Fibroblast of skin of left quadriceps (primary cell): ENCODE measurements at places on chromosomes 6 and 20.
A peak's percentile ranks its signal among the peaks of the same experiment; 100 is the strongest.

GRCh38 chr6:166112580-166112979, 55.1 kb downstream of the TBXT start:
- DNase-seq, result peak; percentile 22

GRCh38 chr6:44110005-44110676, 17.1 kb downstream of the MRPL14 start:
- DNase-seq, result no peak

GRCh38 chr6:15793288-15793687, 130.5 kb upstream of the DTNBP1 start:
- DNase-seq, result peak; percentile 58

DNA sequence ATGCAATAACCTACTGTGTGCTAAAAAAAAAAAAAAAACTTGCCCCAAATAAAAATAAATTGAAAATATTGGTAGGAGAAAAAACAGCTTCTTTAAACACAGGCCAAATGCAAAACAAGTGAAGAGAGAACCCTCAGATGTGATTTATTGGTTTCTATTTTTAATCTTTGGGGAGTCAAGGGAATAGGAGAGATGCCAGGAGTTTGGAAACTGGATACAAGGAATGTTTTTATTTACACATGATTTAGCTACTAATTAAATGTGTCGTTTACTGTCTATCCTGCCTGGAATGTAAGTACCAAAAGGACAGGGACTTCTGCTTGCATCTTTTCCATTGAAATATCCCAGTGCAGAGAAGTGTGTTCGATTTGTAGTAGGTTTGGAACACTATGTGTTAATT, 810.7 kb downstream of the MAFB start:
- DNase-seq, result no peak

DNA sequence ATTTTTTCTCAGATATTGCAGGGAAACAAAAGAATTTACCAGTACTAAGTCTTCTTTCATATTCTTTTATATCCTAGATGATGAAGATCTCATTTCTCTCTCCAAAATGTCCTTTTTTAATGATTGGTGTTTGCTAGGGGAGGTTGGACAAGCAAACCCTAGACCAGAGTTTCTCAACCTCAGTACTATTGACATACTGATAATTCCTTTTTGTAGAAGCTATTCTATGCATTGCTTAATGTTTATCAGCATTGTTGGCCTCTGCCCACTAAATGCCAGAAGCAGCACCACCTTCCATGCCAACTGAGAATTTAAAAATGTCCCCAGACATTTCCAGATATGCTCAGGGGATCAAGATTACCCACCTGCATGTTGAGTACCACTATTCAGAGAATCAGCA, 14.4 kb upstream of the TFAP2B start:
- no peak for DNase-seq

DNA sequence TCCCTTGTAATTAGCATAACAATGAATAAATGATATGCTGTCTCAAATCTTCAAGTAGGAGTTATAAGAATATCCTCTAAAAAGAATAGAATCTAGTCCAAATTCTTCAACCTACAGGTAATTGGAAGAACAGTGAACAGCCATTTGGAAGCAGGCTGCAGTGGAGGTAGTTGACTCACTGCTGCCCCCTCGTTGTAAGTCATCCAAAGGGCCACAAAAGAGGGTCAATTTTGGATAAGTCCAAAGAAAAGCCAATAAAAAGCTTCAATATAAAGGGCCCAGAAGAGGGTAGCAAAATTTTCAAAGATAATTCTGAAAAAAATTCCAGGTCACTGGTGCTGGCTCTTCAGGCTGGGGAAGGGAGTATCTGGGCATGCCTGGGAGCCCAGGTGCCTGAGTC, 60.8 kb upstream of the SSTR4 start:
- no peak for DNase-seq

GRCh38 chr6:10465629-10466499, 51.0 kb upstream of the TFAP2A start:
- no peak for DNase-seq

DNA sequence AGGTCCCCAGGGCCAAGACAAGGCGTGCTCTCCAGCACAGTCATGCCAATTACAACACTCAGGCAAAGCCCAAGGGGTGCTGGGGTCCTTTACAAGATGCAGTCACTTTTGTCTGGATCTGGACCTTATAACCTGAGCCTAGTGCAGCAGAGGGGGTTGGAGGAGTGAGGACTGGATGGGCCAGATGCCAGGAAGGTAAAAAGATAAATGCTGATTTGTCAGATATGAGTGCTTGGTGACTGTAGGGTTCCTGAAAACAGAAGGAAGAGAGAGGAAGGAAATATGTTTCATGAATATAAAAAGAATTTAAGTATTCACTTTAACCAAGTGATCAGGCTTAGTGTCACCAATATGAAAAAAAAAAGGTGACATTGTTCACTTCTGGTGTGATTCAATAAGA, 43.4 kb upstream of the TFAP2A start:
- no peak for DNase-seq

GRCh38 chr6:107565165-107565723, 75.3 kb downstream of the SOBP start:
- no peak for DNase-seq

DNA sequence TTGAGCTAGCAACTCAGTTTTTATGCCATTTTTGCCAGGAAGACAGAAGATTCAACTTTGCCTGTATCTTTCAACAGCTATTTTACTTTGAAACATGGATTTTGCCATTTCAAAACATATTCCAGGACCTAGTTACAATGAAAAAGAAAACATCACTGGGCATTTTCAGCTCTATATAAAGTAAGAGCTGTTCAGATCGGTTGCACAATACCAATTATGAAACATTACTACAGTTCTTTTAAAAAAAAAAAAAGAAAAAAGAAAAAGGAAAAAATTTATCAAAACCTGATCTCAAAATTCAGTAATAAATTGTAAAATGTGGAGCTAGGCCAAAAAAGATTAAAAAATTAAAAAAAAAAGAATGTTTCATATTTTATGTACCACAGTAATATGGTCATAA, 15.6 kb downstream of the BCLAF1 start:
- DNase-seq, result no peak

DNA sequence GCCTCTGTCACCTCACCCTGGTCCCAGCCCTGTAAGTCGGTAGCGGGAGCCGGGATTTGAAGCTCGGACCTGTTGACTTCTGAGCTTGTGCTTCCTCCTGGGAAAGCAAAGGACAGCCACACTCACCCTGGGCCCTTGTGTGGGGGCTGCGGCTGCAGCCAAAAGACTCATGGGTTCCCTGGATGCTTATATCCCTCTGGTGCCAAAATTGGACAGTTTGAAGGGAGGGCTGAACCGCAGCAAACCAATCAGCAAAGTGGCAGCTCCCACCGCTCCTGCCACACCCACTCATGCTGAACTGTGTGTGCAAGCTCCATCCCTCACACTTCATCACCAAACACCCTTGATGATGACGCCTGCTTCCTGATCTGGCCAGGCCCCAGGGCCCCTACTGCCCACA, 3.9 kb upstream of the CCN5 start:
- DNase-seq, result no peak

DNA sequence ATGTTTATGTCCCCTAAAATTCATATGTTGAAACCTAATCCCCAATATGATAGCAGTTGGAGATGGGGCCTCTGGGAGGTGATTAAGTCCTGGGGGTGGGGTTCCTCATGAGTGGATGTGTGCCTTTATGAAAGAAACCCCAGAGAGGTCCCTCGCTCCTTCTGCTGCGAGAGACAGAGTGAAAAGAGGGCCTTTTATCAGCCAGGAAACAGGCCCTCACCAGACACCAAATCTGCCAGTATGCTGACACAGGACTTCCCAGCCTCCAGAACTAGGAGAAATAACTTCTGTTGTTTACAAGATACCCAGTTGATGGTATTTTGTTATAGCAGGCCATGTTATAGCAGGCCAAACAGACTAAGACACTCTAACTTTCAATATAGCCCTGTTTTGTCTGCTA, 100.9 kb upstream of the NFATC2 start:
- no peak for DNase-seq

- DNase-seq, result no peak
Observed at GRCh38 chr6:107786179-107786578, 37.9 kb downstream of the SCML4 start.

DNA sequence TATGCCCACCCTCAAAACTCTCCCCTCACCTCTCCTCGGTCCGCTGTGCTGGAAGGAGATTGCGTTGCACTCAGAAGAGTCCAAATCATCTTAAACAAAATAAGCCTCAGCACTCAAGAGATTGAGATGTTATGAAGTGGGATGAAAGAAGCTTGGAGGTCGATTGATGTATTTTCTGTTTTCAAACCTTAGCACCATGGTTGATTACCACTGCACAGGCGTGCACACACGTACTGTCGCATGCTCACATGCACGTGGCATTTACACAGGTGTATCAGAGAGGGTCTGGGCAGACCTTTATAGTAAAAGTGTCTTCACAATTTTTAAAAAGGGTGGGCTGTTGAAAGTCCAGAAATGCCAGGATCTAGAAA, 612 bp upstream of the AGPAT4 start:
- DNase-seq, result no peak

- no peak for DNase-seq
Observed at GRCh38 chr6:131572686-131573415, at the start of gene ARG1. Gene ARG1, plus strand, starts transcription at chr6:131573226. Its CDS starts 57 bp downstream, at chr6:131573283.

GRCh38 chr6:159646116-159646515, 46.9 kb downstream of the SOD2 start:
- peak; percentile 15 for DNase-seq

DNA sequence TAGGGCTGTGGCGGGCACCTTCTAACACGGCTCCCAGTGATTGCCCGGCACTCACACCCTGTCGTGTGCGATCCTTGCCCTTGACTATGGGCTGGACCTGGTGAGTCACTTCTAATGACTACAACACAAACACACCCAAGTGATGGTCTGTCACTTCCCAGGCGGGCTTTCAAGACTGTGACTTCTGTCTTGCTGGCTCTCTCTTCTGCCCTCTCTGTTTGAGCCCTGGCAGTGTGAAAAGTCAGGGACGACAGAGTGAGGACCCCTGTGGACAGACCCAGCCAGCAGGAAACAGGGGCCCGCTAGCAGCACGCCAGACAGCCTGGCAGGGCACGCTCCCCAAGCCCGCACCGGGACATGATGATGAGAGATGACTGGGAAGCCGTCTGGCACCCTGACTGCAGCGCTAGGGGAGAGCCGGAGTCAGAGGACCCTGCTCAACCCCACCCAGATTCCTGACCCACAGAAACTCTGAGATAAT, 43.0 kb downstream of the KIF16B start:
- no peak for DNase-seq

DNA sequence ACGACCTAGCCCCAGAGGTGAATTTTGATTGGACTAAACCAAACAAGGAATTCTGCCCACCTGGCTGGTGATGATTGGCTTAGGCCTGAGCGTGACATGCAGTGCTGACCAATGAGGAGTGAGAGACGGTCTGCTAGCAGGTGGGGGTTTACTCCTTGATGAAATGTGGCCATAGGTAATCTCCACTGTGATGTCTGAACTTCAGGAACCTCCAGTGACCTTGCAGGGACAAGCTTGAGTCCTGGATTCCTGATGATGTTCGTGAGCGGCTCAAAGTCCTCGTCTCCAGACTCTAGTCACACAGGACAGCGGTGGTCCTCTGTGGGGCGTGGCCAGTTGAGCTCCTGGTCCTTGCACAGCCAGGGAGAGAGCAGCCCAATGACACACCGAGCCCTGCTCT, 8.4 kb downstream of the VSX1 start:
- DNase-seq, result no peak

GRCh38 chr20:54598352-54598751, 123.0 kb downstream of the DOK5 start:
- DNase-seq, result no peak

DNA sequence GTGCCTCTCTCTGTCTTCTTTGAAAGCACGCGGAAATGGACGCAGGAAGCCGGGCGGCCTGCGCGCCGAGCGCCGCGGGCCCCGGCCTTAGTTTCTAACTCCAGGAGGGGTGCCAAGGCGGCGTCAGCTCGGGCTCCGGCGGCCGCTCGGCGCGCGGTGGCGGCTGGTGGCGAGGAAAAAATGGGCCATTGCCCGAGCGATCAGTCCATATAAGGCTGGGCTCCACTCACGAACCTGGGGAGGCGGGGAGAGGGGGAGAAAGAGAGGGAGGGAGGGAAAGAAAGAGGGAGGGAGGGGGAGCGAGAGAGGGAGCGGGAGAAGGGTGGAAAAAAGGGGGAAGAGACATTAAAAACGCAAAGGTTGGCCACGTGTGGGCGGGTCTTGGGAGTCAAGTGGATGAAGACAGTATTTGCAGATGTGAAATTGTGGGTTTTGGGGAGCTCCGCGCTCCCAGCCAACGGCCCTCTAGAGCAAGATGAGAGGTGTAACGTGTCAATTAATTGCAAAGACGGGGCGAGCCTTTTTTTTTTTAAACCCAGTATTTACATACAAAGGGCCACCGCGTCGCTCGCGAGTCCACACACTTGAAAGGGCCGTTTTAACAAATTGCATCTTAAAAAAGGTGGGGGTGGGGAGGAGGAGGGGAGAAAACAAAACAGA, at the start of gene NKX2-2:
NKX2-2 (minus strand) TSS at position 184 of the 660 bp plus-strand sequence. CDS start 395 bp downstream, outside the sequence.
- DNase-seq, result no peak

DNA sequence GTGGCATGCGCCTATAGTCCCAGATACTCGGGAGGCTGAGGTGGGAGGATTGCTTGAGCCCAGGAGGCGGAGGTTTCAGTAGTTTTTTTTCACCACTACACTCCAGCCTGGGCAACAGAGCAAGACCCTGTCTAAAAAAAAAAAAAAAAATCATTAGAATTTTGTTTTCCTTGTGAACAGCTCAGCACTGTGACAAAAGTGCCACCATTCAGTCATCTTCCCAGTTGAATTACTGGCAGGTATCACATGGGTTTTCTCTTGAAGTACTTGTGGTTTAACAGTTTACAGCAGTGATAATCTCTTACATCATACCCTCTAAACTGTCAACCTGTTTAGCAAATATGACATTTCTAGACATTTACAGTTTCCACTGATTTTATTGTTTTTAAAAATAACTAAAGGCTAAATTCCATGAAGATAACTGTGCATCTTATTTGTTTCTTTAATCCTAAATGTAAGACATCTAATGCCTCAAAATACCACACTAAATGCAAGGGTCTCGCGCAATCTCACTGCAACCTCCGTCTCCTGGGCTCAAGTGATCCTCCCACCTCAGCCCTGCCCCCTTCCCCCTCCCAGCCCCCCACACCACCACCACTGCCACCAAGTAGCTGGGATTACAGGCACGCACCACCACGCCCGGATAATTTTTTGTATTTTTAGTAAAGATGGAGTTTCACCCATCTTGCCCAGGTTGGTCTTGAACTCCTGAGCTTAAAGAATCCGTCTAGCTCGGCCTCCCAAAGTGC, 7.0 kb downstream of the TRPC4AP start:
- DNase-seq, result no peak

DNA sequence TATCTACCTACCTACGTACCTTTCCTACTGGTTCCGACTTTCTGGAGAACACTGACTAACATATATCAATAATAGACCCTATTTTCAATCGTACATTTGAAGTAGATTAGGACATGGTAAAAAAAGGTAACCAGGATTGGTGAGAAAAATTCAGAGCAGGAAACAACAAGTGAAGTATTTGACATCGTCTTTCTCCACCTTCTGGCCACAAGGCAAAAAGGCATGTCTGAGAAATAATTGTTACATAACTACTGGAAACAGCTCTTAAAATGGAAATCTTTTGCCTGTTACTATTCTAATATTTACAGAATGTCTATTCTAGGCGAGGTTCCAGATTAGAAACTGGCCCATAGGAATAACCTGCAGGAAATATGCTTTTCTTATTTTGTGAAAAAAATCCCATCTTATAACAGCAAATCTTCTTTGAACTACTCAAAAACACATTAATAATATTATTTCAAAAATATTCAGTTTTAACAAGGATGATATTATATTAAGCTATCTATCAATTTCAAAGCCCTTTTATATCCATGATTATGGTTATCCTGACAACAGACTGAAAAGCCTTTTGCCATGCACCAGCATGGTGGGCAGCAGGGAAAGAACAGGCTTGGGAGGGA, 80.8 kb downstream of the RCAN2 start:
- peak; percentile 11 for DNase-seq

- no peak for DNase-seq
Observed at GRCh38 chr6:109922851-109923250, 55.3 kb upstream of the GPR6 start.
